ENCODE measurements at places on chromosomes 2 and 18. TPM values are rescaled to one million over a fixed set of nuclear protein-coding genes. Genes with fewer than 3 reads are reported as not detected.

SP140L gene
- total RNA-seq = 9.2 TPM

CTLA4 gene
- total RNA-seq = not detected

SP100 gene
- 82.5 TPM for total RNA-seq

DNER gene
- total RNA-seq = under 0.01 TPM

FOXD4L1 gene
- not detected for total RNA-seq

RGPD4 gene
- total RNA-seq = not detected

FHOD3 gene
- 16.0 TPM for total RNA-seq

POMC gene
- not detected for total RNA-seq

NFU1 gene
- 40.0 TPM for total RNA-seq

COLEC12 gene
- 2.3 TPM for total RNA-seq

FAM110C gene
- total RNA-seq = not detected

MC4R gene
- total RNA-seq = 0.28 TPM

TUBA3E gene
- not detected for total RNA-seq

MBOAT2 gene
- total RNA-seq = 102 TPM

NT5DC4 gene
- total RNA-seq = not detected

DNAJC5G gene
- total RNA-seq = not detected

EIF2AK3 gene
- 20.3 TPM for total RNA-seq

ASXL3 gene
- total RNA-seq = under 0.01 TPM

SLC4A3 gene
- 1.1 TPM for total RNA-seq

SERPINB10 gene
- not detected for total RNA-seq

EVX2 gene
- not detected for total RNA-seq

CNGA3 gene
- total RNA-seq = not detected

TMEM178A gene
- total RNA-seq = 0.18 TPM

EMX1 gene
- total RNA-seq = not detected

SIX2 gene
- total RNA-seq = not detected

IL36A gene
- not detected for total RNA-seq

RGPD8 gene
- total RNA-seq = 4.1 TPM

SOCS6 gene
- 53.9 TPM for total RNA-seq

FASTKD1 gene
- total RNA-seq = 11.5 TPM

DCTN1 gene
- total RNA-seq = 229 TPM

ALLC gene
- not detected for total RNA-seq

PNPT1 gene
- 22.2 TPM for total RNA-seq

ANKAR gene
- 4.4 TPM for total RNA-seq

FAM228A gene
- total RNA-seq = not detected

B4GALT6 gene
- total RNA-seq = 3.9 TPM

SLC9A4 gene
- not detected for total RNA-seq

MC5R gene
- total RNA-seq = not detected

RNF144A gene
- 0.28 TPM for total RNA-seq

GKN1 gene
- total RNA-seq = not detected

SFXN5 gene
- 8.3 TPM for total RNA-seq

SNORC gene
- 0.28 TPM for total RNA-seq

RAX gene
- not detected for total RNA-seq

RAB6C gene
- total RNA-seq = not detected

CAB39 gene
- 71.7 TPM for total RNA-seq

RAD51AP2 gene
- not detected for total RNA-seq

VWC2L gene
- total RNA-seq = not detected

SOX11 gene
- 4.7 TPM for total RNA-seq
